ENCODE measurements at places on chromosomes 1 and 21.

GRCh38 chr21:27171707-27172106 is 204.8 kb upstream of the ADAMTS5 start:
- no peak for DNase-seq

GRCh38 chr1:147753081-147753480 is 7.3 kb downstream of the GJA5 start:
- no peak for DNase-seq

GRCh38 chr1:79235301-79236002 is 228.9 kb upstream of the ADGRL4 start:
- no peak for DNase-seq

- no peak for DNase-seq
Observed at GRCh38 chr1:66730462-66730861, 21.8 kb upstream of the DYNLT5 start.

DNA sequence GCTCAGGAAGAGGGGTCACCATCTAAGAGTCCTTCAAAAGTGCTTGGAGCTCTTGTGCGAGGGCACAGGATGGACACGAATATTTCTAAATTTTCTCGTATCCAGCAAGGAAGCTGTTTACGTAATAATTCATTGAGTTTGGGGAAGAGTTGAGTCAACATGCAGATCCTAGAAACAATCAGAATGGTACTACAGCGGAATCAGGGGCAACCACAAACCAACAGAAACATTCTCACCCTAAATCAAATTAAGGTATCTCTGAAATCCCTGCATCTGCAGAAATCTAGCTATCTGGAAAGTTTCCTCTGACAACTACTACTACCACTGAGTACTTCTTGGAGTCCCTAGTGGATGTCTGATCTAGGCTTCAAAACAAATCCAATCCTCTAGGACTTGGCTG is 352.4 kb downstream of the LTN1 start:
- no peak for DNase-seq

GRCh38 chr1:39110325-39110851 is 84.2 kb downstream of the NDUFS5 start:
- no peak for DNase-seq

GRCh38 chr1:54338464-54338863 is 67.7 kb downstream of the SSBP3 start:
- DNase-seq, result no peak

- DNase-seq, result no peak
Observed at GRCh38 chr1:21704145-21704544, 35.0 kb upstream of the RAP1GAP start.

DNA sequence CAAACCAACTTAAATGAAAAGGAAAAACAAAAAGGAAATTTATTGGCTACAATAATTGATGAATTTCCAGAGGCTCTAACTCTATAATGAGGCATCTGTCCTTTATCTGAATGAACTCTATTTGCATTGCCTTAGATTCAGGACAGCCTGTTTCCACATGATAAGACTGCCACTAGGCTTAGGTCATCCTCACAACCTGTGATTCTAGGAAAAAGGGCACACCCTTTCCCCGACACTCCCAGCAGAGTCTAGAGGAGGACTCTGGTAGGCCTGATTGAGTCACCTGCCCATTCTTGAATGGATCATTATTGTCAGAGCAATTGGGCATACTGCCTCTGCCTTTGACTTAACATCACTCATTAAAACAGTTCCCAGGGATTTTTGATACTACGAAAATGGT is 262.8 kb downstream of the TPR start:
- DNase-seq, result no peak

DNA sequence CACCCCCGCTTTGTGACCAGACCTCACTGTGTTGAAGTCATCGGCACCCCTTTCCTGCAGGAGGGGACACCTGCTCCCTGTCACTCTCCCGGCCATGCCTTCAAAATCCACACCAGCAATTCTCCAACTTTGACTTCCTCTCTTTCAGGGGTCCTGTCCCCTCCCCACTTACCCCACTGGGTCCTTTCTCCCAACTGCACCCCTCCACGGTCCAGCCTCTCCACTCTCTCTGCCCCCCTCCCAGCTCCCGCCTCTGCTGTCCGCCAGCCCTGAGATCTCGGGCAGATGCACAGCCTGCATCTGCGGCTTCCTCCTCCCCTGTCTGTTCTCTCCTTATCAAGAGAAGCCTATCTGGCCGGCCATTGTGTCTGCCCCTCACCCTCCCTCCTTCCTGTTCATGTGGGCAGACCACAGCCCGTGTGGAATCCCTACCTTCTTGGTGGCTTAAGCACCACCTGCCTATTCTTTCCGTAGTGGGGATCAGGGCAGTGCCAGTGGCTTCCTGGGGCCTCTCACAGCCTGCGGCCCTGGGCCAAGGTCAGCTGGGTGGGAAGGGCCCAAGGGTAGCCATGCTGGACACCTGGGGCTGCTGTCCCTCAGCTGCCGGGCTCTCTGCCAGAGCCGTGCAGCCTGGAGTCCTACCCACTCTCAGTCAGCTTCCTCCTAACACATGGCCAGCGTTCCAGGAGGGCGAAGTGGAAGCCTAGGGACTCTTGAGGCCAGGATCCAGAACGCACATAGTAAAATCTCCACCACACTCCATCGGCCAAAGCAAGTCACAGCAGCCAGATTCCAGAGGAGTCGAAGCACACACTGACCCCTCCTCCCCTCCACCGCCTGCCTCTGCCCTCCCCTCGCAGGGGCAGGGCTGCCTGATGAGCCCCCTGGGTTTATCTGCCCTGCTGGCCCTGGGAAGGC is 5.1 kb upstream of the HES4 start:
- no peak for DNase-seq

GRCh38 chr1:26044971-26045721 is 772 bp downstream of the SLC30A2 start:
- no peak for DNase-seq

DNA sequence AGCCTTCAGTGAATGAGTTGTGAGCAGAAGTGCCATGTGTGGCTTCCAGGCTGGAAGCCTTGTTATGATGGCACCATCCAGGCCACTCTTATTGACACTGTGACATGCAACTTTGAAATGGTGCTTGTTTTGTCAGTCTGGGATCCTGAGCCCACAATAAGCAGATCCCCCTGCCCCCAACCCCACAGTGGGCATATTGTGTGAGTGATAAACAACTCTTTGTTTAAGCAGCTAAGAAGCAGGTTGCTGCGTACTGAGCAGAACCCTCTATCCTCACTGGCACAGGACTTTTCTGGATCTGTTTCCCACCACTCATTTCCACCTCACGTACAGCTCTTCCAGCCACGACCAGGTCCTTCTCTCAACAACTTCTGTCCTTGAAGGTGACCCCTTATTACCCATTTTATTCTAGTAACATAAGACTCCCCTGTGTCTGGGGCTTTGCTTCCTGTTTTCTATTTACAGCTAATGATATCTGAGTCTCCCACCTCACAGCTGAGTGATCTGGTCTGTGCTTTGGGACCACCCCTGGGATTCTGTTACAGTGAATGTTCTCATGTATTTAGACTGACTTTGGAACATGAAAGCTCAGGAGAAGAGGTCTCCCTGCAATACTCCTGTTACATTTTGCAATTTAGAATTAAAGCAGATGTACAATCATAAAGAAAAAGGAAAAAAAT is 375.5 kb downstream of the PCP4 start:
- DNase-seq, result no peak

- DNase-seq, result no peak
Observed at GRCh38 chr1:8252266-8252951, 65.5 kb upstream of the SLC45A1 start.

DNA sequence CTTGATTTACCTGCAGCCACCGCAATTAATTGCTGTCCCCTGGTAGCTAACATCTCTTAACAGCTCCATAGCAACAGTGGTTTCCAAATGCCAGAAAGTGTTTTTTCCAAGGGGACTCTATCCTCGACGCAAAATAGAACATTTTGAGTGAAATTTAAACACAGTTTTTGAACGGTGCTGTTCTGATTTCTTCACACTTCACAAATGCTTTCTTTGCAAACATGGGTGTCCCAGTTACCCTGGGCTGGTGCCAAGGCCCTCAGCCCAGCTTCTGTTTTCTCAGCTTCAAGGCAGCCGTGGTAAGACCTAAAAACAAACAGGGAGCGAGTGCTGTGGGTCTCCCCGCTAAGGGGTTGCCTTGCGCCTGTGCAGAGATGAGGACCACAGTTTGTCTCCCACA is 147.3 kb upstream of the VAMP3 start:
- no peak for DNase-seq

DNA sequence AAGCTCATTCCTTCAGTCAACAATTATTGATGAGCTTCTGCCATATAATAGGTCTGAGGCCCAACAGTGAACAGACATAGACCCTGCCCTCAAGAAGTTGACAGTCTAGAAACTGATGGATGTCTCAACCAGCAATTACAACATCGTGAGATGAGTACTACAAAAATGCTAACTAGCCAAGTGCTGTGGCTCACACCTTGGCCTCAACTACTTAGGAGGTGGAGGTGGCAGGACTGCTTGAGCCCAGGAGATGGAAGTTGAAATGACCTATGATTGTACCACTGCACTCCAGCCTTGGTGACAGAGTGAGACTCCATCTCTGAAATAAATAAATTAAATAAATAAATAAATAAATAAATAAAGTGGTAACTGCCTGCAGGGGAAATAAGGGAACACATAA is 11.7 kb upstream of the PTP4A2 start:
- DNase-seq, result no peak

DNA sequence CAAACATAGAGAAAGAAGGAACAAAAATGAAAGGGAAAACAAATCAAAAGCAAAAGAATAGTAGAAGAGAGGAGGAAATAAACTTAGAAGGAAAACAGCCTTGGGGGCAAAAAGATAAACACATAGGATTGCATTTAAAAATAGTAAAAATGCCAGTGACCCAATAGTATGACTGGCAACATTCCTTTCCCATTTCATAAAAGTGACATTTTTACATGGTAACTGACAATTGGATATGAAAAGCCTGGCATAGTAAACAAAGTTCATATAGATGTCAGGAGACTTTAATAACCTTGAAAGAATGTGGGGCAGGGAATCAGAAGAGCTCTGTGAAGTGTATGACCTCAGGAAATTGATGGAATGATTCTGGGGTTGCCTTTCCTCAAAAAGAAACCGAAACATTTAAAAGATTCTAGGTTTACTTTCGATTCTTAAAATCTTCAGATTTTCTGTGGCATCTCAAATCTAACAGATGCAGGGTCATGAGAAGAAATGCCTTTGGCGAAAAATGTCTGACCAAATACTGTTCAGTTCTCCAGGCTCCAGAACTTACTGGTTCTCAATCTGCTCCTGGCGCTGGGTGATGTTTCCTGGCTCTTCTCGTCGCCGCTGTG is 33.7 kb downstream of the SPTA1 start:
- DNase-seq, result no peak

DNA sequence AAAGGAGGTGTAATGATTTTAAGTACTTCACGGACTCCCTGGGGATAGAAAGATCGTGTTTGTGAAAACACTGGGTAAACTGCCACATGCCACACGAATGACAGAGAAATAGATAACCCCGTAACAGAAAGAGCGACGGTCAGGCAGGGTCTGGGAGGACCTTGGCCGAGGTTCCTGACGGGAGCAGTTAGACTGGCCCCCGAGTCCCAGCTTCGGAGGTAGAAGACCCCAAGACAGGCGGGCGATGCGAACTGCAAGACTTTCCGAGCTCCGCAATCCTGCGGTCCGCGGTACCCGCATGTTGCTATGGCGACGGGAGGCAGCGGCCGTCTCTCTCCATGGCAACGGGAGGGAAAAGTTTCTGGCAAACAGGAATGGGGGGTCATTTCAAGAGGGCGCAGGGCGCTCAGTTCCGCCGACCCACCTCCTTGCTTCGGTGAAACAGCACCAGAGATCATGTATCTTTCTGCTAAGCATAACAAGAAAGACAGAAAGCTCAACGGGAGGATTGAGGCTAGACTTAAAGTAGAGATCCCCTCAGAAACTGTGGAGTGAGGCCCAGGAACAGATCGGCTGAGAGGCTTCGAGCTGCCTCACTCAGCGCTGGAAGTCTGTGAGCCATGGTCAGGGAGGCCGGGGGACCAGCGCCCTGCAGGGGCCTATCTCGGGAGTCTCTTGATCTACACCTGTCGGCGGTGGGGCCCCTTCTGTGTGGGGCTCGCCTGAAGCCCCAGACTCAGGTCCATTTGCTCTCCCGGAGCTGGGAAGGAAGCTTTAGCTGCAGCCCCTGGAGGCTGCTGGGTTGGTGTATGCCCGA is 685 bp upstream of the SYT6 start:
- no peak for DNase-seq

- no peak for DNase-seq
Observed at GRCh38 chr1:169348383-169349036, 19.1 kb downstream of the NME7 start.

DNA sequence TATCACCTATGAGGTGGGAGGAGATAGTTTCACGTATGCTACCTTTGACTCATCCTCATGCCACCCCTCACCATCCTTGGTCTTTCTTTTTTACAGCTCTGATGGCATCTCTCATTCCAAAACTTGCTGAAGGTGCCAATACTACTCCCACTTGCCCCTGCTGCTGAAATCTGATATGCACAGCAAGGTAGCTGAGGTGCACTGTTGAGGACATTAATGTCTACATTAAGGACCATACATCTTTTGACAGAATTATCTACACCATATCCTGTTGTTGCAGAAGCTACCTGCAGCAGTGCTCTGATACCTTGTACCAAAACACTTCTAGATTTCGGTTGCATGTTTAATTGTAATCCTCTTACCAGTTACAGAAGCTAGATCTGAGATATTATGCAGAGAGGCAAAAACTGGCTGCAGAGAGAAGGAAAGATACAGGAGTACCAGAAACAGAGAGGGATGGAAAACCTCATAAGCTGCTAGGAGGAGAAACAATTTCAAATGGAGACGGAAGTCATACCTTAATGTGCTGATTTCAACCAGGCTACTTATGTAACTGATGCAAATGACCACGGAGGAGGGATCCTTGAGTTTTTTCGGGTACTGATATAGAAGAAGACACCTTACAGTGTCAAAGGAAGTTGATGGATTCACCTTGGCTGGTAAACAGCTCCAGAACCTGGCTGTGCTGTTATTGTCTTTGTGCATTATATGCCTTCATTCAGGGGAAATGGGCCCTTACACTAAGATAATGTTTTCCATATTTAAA is 19.3 kb upstream of the PTPRC start:
- no peak for DNase-seq

GRCh38 chr1:198680174-198680875 is 41.5 kb downstream of the PTPRC start:
- no peak for DNase-seq

DNA sequence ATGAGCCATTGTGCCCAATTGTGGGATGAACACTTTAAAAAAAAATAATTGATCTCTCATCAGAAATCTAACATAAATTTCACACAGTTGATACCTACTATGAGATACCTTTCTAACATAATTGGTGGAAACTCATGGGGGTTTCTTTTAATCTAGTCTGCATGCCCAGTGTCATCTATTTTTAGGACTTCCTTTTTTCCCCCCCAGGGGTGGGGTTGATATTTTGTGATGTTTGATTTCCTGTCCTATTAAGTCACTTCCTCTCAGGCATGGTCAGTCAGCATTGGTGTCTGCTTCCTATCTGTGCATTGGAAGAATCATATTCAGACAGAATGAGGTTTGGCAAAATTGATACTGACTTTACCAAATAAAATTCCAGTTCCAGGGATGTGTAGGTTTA is 21.5 kb downstream of the NFYC start:
- DNase-seq, result no peak
